ENCODE measurements at places on chromosomes 2 and 18.

DNA sequence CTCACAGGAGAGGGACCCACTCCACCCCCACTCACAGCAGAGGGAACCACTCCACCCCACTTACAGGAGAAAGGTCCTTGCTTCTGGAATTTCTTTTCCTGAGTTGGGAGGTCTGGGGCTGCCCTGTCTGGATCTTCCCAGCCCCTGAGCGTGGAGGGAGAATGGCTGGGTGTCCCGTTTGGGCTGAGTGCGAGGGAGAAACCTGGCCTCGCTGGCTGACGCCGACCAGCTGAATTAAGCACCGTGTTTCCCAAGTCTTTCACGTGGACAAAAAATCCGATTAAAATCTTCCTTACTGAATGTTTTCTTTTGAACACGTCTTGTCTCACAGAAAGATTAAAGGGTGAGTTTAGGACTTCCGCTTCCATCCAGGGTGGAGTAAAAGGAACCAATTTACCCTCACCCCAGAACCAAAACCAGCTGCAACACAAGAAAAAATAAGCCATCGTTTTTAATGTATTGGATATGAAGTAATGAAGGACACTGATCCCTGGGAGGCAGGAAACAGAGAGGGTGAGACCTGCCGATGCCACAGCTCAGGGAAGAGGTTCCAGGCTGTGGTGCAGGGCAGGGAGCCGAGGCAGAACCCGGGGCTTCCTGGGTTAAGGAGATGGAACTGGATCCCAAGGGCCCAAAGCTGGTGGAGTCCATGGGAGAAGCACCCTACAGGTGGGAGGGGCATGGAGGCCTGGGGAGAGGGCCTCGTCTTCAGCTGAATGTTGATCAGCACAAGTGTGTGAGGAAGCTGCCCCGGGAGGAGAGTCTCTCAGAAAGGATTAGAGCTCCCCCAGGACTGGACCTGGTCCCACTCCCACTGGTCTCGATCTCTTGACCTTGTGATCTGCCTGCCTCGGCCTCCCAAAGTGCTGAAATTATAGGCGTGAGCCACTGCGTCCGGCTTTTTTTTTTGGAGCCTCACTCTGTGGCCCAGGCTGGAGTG, 60.3 kb downstream of the RTP5 start:
- no peak for DNase-seq

DNA sequence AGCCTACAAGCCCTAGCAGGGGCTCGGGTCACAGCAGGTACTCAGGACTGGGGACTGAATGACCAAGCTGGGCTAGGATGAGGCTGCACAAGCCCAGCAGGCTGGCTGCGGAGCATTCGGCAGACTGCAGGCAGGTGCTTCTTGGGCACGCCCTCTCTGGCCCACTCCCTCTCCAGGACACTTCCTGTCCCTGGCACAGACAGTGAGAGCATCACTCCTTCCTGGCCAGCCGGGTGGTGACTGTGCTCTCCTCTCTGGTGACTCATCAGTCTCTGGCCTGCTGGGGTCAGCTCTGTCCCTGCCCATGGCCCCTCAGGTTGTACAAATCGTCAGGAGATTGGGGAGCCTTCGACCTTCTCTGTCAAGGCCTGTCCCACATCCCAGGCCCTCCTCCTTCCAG, 22.5 kb downstream of the C1QL2 start:
- no peak for DNase-seq

GRCh38 chr2:65914244-65914786, 481.9 kb upstream of the SPRED2 start:
- no peak for DNase-seq

DNA sequence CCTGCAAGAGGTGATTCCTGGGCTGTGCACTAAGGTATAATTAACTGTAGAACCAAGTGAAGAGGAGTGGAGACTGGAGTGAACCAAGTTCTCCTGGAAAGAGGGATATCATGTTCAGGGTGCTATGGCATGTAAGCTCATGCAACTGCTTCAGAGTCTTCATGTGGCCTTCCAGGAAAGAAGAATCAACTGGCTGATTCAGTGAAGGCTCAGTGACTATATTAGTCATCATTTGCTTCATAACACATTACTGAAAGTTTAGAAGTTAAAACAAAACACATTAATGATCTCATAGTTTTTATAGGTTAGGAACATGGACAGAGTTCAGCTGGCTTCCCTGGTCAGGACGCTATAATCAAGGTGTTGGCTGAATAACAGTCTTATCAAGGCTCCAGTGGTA, 1200.8 kb upstream of the GYPC start:
- no peak for DNase-seq

DNA sequence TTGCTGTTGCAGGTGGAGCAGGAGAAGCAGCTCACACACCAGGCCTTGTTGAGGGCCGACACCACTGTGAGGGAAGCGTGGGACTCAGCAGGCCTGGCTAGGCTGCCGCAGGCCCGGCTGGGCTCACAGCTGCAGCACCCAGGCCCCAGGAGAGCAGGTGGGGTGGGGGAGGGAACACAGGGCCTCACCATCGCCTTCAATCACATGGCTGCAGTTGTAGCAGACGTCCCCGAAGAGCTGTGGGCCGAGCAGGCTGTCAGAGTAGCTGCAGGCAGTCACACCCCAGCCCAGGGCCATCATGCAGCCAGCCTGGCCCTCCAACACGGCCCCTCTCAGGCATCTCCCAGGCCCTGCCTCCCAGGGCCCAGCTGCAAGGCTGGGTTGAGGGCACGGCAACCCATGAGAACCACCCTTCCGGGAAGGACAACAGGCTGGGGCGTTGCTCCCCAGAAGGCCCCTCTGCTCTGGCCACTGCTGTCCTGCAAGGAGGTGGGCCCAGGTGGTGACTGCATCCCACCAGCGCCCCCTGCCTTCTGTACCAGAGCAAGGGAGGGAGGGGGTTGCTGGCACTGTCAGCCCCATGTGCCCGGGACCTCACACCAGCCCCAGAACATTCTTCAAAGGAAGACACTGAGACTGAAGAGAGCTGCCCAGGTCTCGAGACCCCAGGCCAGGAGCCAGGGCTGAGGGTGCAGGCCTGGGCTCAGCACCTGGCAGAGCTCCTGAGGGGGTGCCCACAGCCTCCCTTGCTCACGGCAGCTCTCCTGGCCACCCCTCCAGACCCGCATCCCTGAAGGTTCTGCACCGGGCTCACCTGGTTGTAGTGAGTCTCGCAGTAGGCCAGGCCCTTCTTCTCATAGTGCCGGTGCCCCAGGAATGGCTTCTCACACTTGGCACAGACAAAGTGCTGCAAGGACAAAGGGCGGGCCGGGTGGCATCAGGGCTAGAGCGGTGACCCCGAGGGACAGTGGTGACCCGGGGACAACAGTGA, 5.6 kb upstream of the GPR17 start:
- DNase-seq, result no peak

DNA sequence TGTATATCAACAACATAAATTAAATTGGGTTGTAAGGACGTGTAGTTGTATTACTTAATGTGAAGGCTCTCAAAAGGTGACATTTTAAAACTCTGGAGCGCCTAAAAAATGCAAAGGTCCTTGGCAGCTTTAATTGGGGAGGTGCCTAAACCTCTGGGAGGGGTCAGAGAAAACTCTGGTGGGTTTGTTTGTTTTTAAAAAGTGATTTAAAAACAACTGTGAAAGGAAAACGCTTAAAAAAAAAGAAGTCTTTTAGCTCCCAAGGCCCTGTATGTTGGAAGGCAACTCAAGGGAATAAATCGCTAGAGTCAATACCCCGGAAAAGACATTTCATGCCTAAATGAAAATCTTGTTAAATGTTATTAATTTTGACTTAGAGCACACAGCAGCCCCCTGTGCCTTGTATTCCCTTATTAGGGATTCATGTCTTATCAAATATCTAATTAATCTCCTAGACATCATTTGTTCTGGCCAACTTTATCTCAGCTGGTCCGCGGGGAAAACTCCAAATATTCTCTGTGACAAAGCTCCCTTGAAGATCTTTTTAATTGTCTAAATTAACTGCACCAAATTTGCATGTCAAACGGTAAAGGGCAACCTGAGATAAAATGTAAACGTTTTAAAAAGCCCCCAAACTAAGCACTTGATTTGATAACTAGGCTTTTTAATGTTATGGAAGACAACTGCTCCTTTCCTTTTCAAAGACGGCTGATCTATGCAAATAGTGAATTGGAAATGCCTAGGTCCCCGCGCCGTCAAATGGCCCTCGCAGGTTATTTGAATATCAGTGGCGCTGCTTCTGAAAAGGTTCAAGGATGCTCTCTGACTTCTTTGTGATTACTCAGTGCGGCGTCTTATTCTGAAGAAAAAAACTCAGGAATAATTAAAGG, 4.2 kb downstream of the SP9 start:
- no peak for DNase-seq

DNA sequence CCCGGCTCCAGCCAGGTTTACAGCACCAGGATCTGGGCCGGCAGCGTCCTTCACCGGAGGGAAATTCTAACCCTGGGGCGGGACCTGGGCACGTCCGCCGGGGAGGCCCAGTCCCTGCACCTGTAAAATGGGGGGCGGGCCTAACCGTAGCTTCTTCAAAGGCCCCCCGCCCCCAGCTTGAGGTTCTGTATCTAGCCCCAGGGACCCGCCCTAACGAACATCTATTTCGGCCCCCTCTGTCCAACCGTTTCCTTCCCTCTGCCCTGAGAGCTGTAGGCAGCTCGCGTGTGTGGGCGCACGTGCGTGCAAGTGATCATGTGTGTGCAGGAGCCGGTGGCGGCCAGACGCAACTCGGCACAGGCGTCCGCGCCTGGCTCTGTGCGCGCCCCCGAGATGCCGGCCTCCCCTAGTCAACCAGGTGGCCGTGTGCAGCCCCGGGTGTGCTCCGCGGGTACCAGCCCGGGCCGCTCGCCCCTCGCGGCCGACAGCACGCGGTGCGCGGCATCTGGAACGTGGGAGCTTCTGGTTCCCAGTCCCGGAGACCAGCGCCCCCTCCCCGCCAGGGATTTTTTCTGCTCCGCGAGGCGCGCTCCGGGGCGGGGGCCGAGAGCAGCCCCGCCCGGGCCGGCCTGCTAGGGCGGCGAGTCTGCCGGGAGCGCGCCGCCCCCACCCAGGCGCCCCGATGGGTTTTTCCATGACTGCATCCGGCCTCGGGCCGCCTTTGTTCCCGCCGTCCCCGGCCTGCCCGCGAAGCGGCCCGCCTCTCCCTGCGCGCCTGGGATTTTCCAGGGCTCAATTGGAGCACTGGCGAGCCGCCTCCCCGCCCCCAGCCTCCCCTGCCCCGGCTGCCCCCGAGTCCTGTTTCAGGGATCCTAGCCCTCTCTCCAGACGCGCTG, 21.2 kb downstream of the TEX44 start:
- peak; percentile 81 for DNase-seq

- DNase-seq, result no peak
Observed at GRCh38 chr2:207482630-207483029, 47.1 kb upstream of the CREB1 start.

GRCh38 chr2:236238751-236239150, 25.5 kb downstream of the ASB18 start:
- no peak for DNase-seq

Measured in stimulated activated CD4-positive, alpha-beta T cell treated with anti-CD3 and anti-CD28 coated beads, TNF-alpha, amount 100 ng/mL, for 4 hours (primary cell).